ENCODE measurements at places on chromosomes 6 and 20.

- DNase-seq = no peak
Observed at GRCh38 chr20:30593572-30593971, 663.9 kb upstream of the DEFB115 start.

- peak; percentile 43 for DNase-seq
Observed at GRCh38 chr6:45422503-45423110, 44.9 kb upstream of the SUPT3H start.

GRCh38 chr6:41286544-41287346, at the start of gene TREM1:
TREM1 (minus strand) TSS chr6:41286682; CDS start chr6:41286655, 27 bp downstream.
- no peak for DNase-seq

DNA sequence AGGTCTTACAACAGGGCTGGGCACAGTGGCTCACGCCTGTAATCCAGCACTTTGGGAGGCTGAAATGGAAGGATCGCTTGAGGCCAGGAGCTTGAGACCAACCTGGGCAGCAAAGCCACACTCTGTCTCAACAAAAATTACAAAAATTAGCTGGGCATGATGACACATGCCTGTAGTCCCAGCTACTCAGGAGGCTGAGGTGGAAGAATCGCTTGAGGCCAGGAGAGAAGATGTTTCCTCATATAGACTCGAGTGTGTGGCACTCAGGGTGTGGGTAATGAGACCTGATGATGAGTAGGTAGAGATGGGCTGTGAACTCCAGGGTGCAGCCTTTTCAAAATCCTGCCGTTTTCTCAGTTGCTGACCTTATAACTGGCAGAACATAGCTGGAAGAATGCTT, 125.3 kb upstream of the FOXO3 start:
- no peak for DNase-seq

DNA sequence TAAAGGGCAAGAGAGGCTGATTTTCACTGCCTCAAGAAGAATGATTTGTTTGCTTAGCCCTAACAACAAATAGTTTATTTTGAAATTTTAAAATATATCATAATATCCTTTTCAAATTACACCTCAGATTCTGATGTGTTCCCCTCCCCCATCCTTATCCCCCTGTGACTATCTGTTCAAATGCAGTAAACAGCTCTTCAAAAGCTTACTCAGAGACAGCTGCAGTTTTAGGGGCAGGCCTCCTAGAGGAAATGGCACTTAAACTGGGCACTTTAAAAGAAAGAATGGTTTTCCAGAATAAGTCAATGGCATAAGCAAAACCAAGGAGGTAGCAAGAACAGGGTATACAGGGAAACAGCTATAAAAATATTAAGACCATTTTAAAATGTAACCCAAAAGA, 118.6 kb upstream of the UST start:
- DNase-seq = no peak

GRCh38 chr6:105675715-105676397, 273.0 kb upstream of the PREP start:
- DNase-seq = no peak

DNA sequence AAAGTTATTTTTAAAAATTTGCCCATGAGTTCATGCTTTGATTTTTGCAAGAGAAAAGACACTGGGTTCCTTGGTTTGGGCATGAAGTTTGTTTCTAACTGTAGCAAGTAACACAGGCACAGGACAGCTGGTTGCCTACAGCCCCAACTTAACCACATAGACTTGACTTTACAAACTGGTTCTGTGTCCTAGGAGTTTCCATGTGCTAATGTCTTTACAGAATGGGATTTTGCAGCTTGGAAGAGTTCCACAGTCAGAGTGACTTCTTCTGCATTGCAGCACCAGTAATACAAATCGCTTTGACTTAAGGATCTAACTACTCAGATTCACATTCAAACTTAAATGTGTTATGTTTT, 44.3 kb downstream of the OR2B2 start:
- no peak for DNase-seq

DNA sequence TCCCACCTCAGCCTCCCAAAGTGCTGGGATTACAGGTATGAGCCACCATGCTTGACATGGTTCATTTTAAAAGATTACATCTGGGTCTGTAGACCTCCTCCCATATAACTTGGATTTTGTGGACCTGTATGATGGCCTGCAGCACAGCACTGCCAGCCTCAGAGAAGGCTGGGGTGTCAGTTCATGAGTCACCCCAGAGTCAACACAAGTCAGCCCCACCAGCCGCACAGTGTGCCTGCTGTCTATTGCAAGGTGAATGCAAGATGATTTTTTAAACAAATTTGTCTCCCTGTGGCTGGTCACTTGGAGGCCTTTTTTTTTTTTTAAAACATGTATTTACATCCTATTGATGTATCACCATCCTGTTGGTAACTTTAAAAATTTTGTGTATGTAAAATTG, 76.7 kb downstream of the RREB1 start:
- DNase-seq = no peak

- peak; percentile 76 for DNase-seq
Observed at GRCh38 chr6:154606457-154606856, 96.0 kb upstream of the CNKSR3 start.

GRCh38 chr6:34792605-34793500, 970 bp downstream of the BLTP3A start:
- no peak for DNase-seq

DNA sequence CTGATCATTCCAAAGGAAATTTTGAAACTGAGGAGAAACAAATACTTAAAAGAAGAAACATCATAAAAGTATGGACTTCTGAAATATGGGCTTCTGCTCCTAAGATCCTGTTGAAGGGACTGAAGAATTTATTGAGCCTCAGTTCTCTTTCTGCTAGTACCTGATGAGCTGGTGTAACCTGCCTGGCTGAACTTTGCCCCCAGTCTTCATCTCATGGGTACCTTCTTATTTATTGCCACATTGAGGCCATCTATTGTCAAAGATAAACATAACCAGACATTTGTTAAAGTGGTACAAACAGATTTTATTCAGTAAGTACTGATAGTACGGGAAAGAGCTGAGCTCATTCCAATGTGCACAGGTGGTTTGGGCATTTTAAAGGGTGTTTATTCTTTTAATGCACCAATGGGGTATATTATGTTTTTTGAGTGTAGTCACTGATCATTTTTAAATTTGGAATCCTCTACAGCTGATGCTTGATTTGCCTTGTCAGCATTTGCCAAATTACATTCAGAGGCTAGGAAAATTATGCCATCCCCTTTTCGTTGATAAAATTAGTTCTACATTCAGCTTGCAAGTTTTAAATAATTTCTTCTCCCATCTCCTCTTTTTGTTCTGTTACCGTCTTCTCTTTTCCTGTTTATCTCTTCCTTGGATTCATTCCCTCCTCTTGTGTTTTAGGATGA, 118.2 kb downstream of the PRIM2 start:
- no peak for DNase-seq

GRCh38 chr6:18585032-18585573, 198.0 kb downstream of the RNF144B start:
- no peak for DNase-seq

GRCh38 chr6:114827135-114827534, 484.3 kb upstream of the HS3ST5 start:
- no peak for DNase-seq

GRCh38 chr6:157557559-157557958, 176.6 kb downstream of the ZDHHC14 start:
- DNase-seq = no peak

DNA sequence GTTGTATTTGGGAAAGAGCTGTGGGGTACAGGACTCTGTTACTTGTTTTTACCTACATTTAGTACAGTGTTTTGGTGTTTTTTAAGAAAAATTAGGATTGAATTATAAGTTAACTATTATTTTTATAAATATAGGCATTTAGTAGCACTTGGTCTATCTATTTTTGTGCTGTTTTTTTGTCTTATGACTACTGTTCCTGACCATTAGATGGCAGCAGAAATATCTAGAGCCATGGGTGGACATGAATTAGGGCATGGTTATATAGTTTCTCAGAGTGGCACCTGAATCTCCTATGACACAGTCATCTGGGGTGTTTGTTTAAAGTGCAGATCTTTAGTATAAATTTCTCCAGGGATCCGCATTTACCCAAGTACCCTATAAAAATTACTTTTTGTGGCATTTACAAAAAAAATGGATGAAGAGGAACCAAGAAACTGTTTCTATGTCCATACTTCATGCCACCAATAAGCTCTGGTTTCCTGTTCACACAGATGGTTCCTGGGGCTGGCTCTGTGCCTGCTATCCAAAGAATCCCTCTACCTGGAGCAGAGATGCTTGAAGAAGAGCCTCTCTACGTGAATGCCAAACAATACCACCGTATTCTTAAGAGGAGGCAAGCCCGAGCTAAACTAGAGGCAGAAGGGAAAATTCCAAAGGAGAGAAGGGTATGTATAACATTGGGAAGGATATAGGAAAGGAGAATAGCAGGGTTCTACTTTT, 19.8 kb downstream of the NFYA start:
- no peak for DNase-seq

DNA sequence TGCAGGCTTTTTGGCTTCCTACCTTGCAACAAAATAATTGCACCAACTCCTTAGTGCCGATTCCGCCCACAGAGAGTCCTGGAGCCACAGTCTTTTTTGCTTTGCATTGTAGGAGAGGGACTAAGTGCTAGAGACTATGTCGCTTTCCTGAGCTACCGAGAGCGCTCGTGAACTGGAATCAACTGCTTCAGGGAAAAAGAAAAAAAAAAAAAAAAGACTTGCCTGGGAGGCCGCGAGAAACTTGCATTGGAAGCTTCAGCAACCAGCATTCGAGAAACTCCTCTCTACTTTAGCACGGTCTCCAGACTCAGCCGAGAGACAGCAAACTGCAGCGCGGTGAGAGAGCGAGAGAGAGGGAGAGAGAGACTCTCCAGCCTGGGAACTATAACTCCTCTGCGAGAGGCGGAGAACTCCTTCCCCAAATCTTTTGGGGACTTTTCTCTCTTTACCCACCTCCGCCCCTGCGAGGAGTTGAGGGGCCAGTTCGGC, 420 bp downstream of the SOX4 start:
- no peak for DNase-seq

DNA sequence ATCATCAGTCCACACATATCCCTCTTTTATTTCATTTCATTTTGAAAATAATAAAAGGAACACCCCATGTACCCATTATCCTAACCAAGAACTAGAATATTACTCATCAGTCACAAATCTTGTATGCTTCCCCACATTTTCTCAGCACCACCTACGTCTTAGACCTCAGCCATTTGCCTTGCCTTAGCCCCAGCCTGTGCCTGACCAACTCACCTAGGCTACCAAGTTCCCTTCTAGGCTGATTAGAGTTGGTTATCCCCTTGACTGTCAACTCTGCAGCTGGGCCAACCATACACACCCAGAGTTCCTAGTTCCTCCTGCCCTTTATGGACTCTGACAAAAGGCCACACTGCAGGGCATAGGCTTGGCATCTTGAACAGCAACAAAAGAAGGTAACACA, 33.4 kb upstream of the IPCEF1 start:
- no peak for DNase-seq

- DNase-seq = no peak
Observed at GRCh38 chr20:53608456-53609452, 15.1 kb upstream of the ZNF217 start.

DNA sequence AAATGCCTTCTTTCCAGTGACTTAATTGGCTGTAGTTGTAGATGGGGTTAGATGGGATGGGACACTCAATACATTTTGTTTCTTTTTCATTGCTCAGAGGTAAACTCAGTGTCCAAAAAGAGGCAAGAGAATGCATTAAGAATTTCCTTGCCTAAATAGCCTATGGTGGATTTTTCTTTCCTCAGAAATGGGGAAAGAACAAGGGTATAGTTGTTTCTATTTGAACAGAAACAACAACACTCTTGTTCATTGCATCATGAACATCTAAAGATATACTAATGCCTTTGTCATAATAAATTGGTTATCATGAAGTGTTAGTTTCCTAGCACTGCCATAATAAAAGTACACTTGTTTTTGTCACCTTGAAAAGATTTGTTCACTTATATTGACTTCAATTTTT, 14.6 kb upstream of the DEFB123 start:
- DNase-seq = no peak
